ENCODE measurements at places on chromosomes 6 and 20. TPM values are rescaled to one million over a fixed set of nuclear protein-coding genes. Genes with fewer than 3 reads are reported as not detected.

GRIK2 gene
- 0.56 TPM for total RNA-seq

ARMH2 gene
- total RNA-seq, result not detected

SOX18 gene
- total RNA-seq, result 1.9 TPM

GHRH gene
- total RNA-seq, result not detected

MAPK14 gene
- total RNA-seq, result 28.3 TPM

SLC29A1 gene
- total RNA-seq, result 49.9 TPM

SGK2 gene
- total RNA-seq, result 7.0 TPM

HIVEP2 gene
- 3.7 TPM for total RNA-seq

RFX6 gene
- not detected for total RNA-seq

SDHAF4 gene
- total RNA-seq, result 5.0 TPM

PHF10 gene
- 25.0 TPM for total RNA-seq

BTN1A1 gene
- total RNA-seq, result not detected

AGER gene
- total RNA-seq, result 1.4 TPM

PRR3 gene
- 13.3 TPM for total RNA-seq

KCNB1 gene
- total RNA-seq, result 2.2 TPM

EXOC2 gene
- 10.0 TPM for total RNA-seq

FOXC1 gene
- total RNA-seq, result 5.4 TPM

SLC22A3 gene
- 59.2 TPM for total RNA-seq

PRRT1 gene
- 0.66 TPM for total RNA-seq

TREM2 gene
- 0.08 TPM for total RNA-seq

PLTP gene
- total RNA-seq, result 1.8 TPM

CST4 gene
- not detected for total RNA-seq

PLN gene
- not detected for total RNA-seq

TCF21 gene
- total RNA-seq, result 0.04 TPM

KCNK15 gene
- 0.62 TPM for total RNA-seq

UBE3D gene
- total RNA-seq, result 2.8 TPM

PRDM1 gene
- total RNA-seq, result 5.4 TPM

ARFGEF3 gene
- 0.63 TPM for total RNA-seq

IMPG1 gene
- total RNA-seq, result not detected

DPPA5 gene
- total RNA-seq, result not detected

PBOV1 gene
- not detected for total RNA-seq

ZNF334 gene
- total RNA-seq, result not detected

CCR6 gene
- total RNA-seq, result not detected

PAK5 gene
- total RNA-seq, result not detected

OR2J1 gene
- not detected for total RNA-seq

PCMTD2 gene
- 9.2 TPM for total RNA-seq

FAXC gene
- 6.3 TPM for total RNA-seq

DDX43 gene
- total RNA-seq, result not detected

PDE10A gene
- 27.4 TPM for total RNA-seq

GNL1 gene
- 27.1 TPM for total RNA-seq

WFDC5 gene
- total RNA-seq, result not detected

Data from A549 treated with dexamethasone at 1 μM for 4 hours (cell line).